ENCODE measurements at places on chromosomes 1 and 21. TPM values are rescaled to one million over a fixed set of nuclear protein-coding genes. Genes with fewer than 3 reads are reported as not detected.

The RBM11 gene
- total RNA-seq: 2.8 TPM

The PLA2G2A gene
- not detected for total RNA-seq

The LRRIQ3 gene
- 1.5 TPM for total RNA-seq

The CFAP57 gene
- 1.1 TPM for total RNA-seq

The KCNE2 gene
- not detected for total RNA-seq

The MMEL1 gene
- total RNA-seq: not detected

The GABPB2 gene
- 8.3 TPM for total RNA-seq

The F3 gene
- total RNA-seq: 43.3 TPM

The RNF186 gene
- total RNA-seq: not detected

The OR6N1 gene
- not detected for total RNA-seq

GRCh38 chr1:67735206-67735605, 50.2 kb downstream of the GADD45A start:
- no peak for DNase-seq

DNA sequence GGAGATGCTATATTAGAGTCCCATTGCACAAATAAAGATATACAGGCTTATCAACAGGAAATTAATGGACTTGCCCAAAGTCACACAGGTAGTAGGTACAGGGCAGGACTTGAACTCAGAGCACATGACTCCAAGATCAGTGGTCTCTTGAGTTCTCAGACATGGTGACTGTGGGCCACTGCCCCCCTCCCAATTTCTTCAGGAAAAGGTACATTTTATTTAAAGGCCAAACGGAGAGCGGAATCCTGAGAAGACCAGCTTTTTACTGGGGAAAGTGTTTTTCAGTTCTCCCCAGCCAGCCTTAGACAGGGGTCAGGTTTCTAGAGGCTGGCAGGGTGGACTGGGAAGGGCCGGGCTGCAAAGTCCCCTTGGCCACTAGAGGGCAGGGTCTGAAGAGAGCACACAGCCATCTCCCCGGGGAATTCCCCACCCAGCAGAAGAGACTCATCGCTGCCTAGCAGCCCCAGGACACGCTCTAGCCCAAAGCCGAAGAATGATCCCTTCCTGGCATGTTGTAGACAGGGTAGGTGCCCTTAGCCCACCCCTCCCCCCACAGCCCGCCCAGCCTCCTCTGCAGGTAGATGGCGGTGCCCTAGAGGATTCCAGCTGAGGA, 29.7 kb downstream of the ACP6 start:
- DNase-seq: peak; percentile 66

- no peak for DNase-seq
Measured at GRCh38 chr1:51789342-51789741, 89.2 kb downstream of the NRDC start.

DNA sequence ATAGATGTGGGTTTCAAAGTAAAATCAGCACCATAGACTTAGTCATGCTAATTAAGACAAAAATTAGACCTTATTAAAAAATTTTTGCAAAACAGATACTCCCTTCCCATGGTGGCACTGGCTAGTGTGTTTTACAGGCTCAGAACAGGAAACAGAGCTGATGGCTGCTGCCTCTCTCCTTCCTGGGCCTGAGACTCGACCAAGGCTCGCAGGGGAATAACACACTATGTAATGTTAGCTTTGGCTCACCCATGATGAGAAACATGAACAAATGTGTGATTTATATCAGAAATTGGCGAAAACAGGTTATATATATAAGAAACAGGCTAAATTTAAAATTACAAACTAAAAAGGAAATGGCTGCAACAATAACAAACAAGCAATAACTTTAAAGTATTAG, 50.7 kb downstream of the ERG start:
- DNase-seq: no peak

GRCh38 chr1:229340496-229340895, 2.4 kb downstream of the CCSAP start:
- no peak for DNase-seq

DNA sequence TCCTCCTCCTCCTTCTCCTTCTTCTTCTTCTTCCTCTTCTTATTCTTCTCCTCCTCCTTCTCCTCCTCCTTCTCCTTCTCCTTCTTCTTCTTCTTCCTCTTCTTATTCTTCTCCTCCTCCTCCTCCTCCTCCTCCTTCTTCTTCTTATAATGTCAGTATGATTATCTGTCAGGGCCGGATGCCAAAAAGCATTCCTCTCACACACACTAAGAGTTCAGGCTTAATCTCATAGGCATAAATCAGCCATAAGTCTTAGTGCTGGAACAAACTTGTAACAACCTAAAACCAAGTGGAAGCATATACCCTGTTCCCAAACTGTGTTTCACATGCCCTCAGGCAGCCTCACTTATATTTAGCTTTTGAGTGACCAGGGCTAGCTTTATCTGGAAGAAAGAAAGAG, 240.3 kb downstream of the LMX1A start:
- DNase-seq: no peak

- no peak for DNase-seq
Measured at GRCh38 chr1:148308832-148309458, 156.9 kb upstream of the NBPF11 start.

GRCh38 chr1:149899460-149900284, at the start of gene BOLA1:
BOLA1 (plus strand) TSS chr1:149899568; CDS start chr1:149900060, 492 bp downstream.
- DNase-seq: peak; percentile 62

DNA sequence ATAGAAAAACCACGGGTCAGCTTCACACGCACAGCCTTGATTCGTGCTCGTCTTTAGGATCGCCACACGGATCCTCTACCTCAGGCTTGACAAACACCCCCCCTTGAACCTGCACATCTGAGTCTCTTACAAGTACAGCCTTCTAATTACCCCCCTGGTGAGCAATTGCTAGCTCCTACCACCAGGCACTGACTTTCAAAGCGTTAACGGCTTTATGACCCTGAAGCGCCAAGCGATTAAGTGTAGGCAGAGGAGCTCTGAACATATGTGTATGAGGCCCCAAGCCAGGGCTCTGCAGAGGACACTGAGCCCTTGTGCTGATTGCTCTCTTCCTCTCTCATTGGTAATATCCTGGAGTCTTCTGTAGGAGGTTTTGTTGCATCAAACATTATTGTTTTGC, 55.7 kb upstream of the EPHA8 start:
- no peak for DNase-seq

- no peak for DNase-seq
Measured at GRCh38 chr1:168400139-168400538, 119.5 kb downstream of the TBX19 start.

- no peak for DNase-seq
Measured at GRCh38 chr1:213621077-213621476, 366.7 kb upstream of the PROX1 start.

- no peak for DNase-seq
Measured at GRCh38 chr1:66405061-66405460, 128.9 kb upstream of the SGIP1 start.

DNA sequence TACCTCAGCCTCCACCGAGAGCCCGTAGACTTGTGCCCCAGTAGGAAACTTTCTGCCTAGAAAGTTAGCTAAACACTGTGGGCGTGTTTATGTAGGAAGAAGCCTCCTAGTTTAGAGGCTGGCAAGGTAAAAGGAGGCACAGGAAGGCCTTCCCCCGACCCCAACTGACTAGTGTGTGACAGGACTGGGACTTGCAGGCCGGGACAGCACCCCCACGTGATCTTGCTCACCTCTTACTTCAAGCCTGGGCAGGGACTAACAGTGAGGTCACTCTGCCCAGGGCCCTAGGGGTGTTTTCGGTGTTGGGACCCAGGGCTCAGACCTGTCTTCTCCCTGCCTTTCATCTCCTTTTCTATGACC, 392 bp upstream of the TAGLN2 start:
- DNase-seq: no peak

- DNase-seq: no peak
Measured at GRCh38 chr1:159602501-159602999, 14.9 kb downstream of the APCS start.

GRCh38 chr1:107499139-107499744, 358.4 kb downstream of the NTNG1 start:
- DNase-seq: no peak

GRCh38 chr1:85313888-85314696, 37.7 kb upstream of the BCL10 start:
- peak; percentile 29 for DNase-seq

DNA sequence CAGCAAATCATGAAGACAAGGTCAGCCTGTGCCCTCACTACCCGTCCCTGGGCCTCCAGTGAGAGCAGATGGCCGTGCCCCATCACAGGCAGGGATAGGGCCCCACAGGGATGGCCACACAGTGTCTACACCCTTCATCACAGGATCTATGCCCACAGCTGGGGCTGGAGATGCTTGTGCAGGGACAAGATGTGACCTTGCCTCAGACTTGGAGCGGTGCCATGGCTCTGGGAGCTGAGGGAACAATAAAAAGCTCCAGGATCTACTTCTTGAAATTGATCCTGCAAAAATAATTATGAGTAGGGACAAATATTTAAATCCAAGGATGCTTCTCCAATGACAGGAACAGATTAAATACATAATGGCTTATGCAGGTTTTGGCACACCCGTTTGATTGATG, 25.4 kb upstream of the TCEA3 start:
- DNase-seq: no peak

- DNase-seq: no peak
Measured at GRCh38 chr1:111875640-111876039, 113.8 kb downstream of the KCND3 start.

DNA sequence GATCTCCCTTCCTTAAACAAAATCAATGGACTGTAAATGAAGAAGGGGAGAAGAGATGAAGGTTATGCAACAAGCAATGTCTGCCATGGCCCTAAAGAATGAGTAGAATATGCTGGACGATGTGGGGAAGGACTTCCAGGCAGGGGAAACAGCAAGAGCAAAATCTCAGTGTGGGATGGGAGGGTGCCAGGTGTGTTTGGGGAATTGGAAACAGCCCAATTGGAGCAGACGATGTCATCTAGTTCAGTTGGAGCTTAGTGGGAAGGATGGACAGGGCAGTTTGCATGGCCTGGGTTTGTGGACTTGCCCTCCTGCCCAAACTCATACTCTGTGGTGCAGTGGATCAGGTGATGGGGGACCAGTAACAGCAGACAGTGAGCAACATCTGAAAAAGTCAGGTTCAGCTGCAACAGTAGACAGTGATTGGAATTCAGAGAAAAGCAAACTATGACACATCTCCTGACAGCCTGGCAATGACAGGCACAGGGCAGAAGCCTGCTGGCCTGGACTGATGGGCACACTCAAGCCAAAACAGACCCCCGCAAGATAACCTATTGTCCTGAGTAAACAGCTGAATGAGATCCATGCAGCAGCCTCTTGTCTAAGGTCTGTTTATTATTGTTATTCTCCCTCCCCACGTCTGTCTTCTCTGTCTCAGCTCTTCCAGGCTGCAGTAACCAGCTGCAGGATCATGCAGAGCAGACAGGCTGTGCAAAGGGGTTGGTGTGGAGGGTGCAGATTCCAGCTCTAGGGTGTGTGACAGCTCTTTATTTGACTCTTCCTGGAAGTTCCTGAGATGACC, 50.5 kb upstream of the PRELP start:
- DNase-seq: no peak

- DNase-seq: peak; percentile 25
Measured at GRCh38 chr1:117067533-117068370, 7.6 kb downstream of the TTF2 start.

GRCh38 chr1:151325646-151326429, 1.4 kb downstream of the PI4KB start:
- no peak for DNase-seq

GRCh38 chr1:181175955-181176354, 87.5 kb downstream of the IER5 start:
- DNase-seq: no peak

DNA sequence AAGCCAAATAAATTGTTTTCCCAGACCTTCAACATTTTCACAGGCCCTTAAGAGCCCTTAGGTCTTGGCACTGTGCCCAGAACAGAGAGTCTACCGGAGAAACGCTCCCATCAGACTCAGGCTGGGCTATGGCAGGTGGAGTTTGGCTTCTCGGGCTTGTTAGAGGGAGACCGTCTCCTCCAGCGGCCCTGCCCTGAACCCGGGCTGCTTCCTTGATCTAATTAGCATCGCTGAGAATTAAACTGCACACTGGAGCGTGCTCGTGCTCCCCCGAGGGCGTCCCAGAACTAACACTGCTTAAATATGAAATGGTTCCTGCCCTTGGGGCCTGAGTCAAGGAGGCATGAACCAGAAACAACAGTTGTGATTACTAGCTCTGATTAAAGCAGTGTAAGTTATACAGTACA, 634.4 kb downstream of the MATN1 start:
- DNase-seq: no peak

DNA sequence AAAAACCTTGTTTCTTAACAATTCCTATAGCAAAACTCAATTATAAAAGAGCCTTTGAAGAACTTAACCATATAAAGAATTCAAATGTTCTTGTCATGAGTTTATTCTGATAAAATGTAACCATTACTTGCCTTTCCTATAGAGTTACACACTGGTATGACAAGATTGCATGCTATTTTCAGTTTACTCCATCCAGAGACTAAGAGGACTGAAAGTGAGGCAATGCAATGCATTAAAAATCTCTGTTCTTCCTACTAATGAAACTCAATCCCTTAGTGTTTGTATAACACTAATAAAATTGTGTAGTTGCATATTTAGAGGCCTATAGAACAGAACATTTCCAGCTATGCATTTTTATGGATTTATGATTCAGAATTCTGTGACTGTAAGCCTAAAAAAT, 88.1 kb downstream of the COP1 start:
- no peak for DNase-seq

GRCh38 chr1:71786218-71786617, 496.1 kb downstream of the NEGR1 start:
- DNase-seq: no peak

DNA sequence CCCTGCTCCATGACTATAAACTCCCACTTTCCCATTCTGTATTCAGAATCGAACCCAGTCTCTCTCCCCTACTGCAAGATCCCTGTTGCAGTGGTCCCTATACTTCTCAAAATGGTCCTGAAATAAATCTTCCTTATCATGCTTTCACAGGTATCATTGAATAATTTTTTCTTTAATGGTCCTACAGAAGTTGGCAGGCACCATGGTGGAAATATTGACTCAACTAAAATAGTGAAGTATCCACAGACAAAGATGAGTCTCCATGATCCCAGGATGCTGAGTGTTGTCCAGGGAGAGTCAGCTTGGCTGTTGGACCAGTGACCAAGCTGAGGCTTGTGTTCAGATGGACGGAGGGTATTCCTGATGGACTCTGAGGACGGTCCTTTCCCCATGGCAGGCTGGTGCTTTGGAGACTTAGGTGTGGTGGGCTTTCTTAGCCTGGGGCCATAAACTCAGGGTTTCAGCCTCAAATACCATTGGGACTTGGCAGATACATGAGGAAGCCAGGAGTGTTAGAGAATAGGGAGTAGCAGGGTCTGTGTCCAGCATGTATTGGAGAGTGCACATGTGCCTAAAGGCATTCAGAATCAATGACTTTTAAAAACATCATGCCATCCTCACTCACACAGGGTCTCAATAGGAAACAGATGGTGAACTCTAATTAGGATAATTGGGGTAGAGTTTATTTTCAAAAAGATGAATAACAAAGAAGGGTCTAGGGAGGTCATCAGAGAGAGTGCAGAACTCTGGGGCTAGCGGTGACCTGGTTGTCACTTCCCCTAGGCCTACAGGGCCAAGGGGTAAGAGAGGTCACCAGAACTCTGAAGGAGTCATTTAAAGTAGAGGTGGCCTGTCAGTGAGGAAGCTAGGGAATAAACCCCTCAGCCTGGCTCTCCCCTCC, 19.8 kb downstream of the TINAGL1 start:
- no peak for DNase-seq

Data from H4 (cell line).